Kidney (tissue), 22 donors: ENCODE measurements at places on chromosomes 2 and 18.

- no peaks in the 10 kb centered on the region for H3K36me3 ChIP-seq
- no peaks in the 10 kb centered on the region for H3K27me3 ChIP-seq
- no peak for DNase-seq
- H3K4me1 ChIP-seq: no peaks in the 10 kb centered on the region
- no peak overlapping the region for H3K4me3 ChIP-seq
These were observed 508.2 kb downstream of the TNS1 start for GRCh38 chr2:217494557-217494956.

GRCh38 chr2:219225350-219225749 is 4.1 kb downstream of the ATG9A start:
- H3K27ac ChIP-seq: no peak overlapping the region
- DNase-seq: no peak
- no peak overlapping the region for H3K4me3 ChIP-seq
- no peaks in the 10 kb centered on the region for H3K27me3 ChIP-seq
- H3K36me3 ChIP-seq: peaks cover 11% of the 10 kb centered on the region

DNA sequence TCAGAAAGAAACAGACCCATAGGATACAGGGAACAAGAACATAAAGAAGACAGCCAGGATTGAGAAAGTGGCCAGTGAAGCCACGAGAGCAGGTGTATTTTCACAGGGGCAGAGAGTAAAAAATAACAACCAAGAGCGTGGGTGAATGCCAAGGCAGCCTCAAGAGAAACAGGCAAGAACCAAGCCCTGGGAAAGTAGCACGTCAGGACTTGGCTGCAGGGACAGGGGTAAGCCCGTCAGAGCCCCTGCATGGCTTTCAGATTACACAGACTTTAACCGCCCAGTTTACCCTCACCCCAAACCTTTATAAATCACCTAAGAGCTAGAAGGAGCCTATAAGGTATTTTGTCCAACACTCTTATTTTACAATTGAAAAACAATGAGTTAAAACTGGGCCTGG is 43.7 kb downstream of the ARL4C start:
- H3K36me3 ChIP-seq: no peaks in the 10 kb centered on the region
- H3K4me3 ChIP-seq: no peak overlapping the region
- peaks cover 2% of the 10 kb centered on the region for H3K4me1 ChIP-seq
- no peaks in the 10 kb centered on the region for H3K27me3 ChIP-seq
- H3K27ac ChIP-seq: no peak overlapping the region

DNA sequence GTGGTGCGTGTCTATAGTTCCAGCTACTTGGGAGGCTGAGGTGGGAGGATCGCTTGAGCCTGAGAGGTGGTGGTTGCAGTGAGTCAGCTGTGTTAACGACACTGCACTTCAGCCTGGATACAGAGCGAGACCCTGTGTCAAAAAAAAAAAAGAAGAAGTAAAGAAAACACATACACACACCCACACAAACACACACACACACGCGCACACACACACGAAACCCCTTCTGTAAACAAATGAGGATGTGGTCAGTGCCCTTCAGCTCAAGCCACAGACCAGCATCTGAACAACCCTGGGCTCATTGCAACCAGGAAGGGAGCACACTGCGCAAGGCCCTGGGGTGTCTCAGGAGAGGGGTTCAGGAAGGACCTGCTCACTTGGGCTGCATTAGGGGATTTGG is 47.9 kb upstream of the KCNF1 start:
- DNase-seq: no peak
- no peaks in the 10 kb centered on the region for H3K36me3 ChIP-seq
- H3K27ac ChIP-seq: no peak overlapping the region
- H3K4me1 ChIP-seq: peaks cover 5% of the 10 kb centered on the region
- H3K4me3 ChIP-seq: no peak overlapping the region

GRCh38 chr18:13271302-13271911 is 52.8 kb downstream of the LDLRAD4 start:
- no peaks in the 10 kb centered on the region for H3K36me3 ChIP-seq
- H3K4me3 ChIP-seq: no peak overlapping the region
- DNase-seq: no peak
- no peaks in the 10 kb centered on the region for H3K27me3 ChIP-seq

DNA sequence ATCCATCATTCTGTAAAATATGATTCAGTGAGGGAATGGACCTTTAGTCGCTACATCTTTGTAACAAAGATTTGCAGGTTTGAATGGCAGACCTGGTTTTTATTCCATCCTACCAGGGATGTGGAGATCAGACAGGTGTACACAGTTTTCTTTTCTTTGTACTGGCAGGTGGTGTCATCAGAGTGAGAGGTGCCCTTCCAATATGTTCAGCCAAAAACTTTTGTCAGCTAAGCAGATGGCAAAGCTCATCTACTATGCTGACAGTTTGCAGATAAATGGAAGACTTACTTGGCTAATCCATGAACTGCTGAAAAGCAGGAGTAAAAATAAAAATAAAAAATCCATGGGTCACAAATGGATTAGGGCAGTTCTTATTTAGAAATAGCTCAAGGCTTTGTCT is 185.5 kb upstream of the DOK6 start:
- DNase-seq: no peak
- H3K4me1 ChIP-seq: no peaks in the 10 kb centered on the region
- H3K27me3 ChIP-seq: no peaks in the 10 kb centered on the region

DNA sequence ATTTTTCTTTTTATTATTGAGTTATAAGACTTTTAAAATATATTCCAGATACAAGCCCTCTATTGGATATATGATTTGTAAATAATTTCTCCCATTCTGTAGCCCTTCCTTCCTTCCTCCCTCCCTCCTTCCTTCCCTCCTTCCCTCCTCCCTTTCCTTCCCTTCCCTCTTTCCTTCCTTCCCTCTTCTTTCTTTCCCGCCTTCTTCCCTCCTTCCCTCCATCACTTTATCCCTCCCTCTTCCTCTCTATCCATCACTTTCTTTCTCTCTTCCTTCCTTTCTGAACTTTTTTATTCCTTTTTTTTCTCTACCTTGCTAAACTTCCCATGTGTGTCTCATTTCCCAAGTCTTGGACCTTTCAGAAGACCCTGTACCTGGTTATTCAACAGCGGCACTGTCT is 45.5 kb upstream of the ELOA2 start:
- no peaks in the 10 kb centered on the region for H3K4me1 ChIP-seq
- no peak overlapping the region for H3K27ac ChIP-seq
- no peaks in the 10 kb centered on the region for H3K36me3 ChIP-seq
- H3K4me3 ChIP-seq: no peak overlapping the region

GRCh38 chr2:224591220-224591619 is 6.1 kb upstream of the CUL3 start:
- H3K36me3 ChIP-seq: no peaks in the 10 kb centered on the region
- H3K27me3 ChIP-seq: no peaks in the 10 kb centered on the region
- H3K4me3 ChIP-seq: no peak overlapping the region
- DNase-seq: no peak
- no peak overlapping the region for H3K27ac ChIP-seq
- no peaks in the 10 kb centered on the region for H3K4me1 ChIP-seq

DNA sequence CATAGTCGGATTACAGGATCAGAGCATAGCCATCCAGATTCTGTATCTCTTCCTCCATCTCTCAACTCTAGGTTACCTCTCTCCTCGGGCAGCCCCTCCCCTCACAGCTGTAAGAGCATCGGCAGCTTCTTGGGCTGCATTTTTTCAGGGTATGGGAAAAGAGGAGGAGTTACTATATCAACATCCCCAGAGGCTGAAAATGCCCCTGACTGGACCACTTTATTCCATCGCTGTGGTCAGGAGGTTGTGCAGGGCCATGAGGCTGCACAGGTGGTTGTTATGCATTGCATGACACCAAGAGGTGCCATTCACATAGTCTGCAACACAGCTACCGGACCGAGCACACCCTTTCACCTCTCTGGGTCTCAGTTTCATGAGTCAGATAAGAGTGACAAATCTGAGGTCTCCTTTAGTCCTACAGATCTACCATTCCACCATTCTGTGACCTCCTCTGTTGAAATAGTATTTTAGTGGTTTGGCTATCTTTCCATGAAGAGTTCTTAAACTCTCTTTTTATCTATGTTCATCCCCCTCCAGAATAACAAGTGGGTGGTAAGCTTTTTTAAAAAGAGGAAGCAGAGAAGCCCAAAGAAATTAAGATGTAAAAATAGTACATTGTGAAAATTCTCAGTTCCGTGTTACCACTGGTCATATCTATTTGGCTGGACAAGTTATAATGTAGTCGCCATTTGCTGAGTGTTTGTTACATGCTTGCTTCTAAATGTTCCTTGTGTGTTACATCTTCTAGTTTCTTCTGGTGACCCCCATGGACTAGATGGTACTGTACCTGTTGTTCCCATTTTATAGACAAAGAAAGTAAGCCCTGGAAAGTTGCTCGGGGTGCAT is 56.6 kb upstream of the SLC1A4 start:
- no peak overlapping the region for H3K27ac ChIP-seq
- H3K4me1 ChIP-seq: no peaks in the 10 kb centered on the region
- no peak overlapping the region for H3K4me3 ChIP-seq
- H3K27me3 ChIP-seq: no peaks in the 10 kb centered on the region
- DNase-seq: no peak

DNA sequence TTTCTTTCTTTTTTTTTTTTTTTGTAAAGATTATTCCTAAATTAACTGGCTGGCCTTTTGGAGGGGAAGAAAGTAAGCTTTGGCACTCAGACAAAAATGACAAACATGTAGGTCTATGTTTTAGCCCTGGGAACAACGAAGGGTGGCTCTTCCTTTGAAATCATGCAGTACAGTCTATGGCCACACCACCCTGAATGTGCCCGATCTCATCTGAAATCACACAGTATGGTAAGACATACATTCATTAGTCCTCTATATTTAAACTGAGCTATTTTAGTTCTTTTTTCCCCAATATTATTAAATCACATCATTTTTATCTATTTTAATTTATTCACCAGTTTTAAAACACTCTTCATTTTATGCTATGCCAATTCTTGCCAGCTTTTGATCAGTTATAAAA is 48.2 kb downstream of the PLA2R1 start:
- H3K4me3 ChIP-seq: no peak overlapping the region
- H3K27me3 ChIP-seq: no peaks in the 10 kb centered on the region
- DNase-seq: no peak

DNA sequence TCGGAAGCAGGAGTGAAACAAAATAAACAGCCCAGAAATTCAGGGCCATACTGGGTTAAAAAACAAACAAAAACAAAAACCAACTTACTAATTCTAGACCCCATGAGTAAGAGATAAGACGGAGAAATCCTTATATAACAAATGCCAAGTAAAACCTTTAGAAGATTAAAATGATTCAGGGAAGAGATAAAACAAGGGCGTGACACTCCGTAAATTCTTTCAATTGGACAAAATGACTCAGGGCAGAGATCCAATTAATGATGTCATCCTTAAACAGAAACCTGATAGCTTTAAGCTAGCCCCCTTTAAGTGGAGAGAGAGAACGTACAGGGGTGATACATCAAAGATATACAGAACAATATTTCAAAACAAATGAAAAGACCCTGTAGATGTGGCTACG is 317.4 kb downstream of the NBAS start:
- no peak overlapping the region for H3K27ac ChIP-seq
- H3K36me3 ChIP-seq: no peaks in the 10 kb centered on the region

DNA sequence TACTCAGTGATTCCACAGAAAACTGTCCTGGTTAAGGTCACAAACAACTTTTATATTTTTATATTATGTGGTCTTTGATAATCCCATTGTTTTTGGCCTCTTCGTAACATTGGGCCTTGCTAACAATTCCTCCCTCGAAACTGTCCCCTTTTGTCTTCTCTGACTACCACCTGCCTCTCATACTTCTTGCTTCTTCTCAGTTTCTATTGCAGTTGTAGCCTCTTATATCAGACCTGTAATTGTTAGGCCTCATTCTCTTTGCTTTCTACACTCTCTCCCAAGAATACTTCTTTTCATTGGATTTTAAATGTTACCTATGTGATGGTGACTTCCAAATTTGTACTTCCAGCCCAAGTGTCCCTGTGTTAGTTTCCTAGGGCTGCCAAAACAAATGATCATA is 44.7 kb downstream of the MC4R start:
- H3K27me3 ChIP-seq: no peaks in the 10 kb centered on the region
- no peaks in the 10 kb centered on the region for H3K36me3 ChIP-seq

- no peak overlapping the region for H3K4me3 ChIP-seq
- no peaks in the 10 kb centered on the region for H3K4me1 ChIP-seq
- H3K27me3 ChIP-seq: no peaks in the 10 kb centered on the region
- no peak for DNase-seq
- H3K27ac ChIP-seq: no peak overlapping the region
These were observed 466.7 kb upstream of the FSHR start for GRCh38 chr2:49621016-49621415.

DNA sequence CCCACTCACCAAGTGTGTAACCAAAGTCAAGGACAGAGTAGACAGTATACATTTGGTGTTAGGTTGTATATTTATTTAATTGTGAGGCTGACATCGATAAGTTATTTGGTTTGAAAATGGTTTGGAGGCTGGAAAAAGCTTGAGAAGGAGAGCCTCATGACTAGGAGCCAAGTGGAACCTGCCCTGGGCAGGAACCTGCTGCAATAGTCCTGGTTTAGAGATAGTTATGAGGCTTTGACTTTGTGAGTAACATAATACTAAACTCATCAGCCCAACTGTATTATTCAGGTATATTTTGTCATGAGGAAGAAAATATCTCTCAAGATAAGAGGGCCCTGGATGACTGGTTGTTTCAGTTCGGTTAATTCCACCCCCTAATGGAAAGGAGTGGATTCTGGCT is 234.3 kb upstream of the CYRIA start:
- DNase-seq: no peak
- no peak overlapping the region for H3K4me3 ChIP-seq
- H3K27ac ChIP-seq: no peak overlapping the region
- H3K36me3 ChIP-seq: no peaks in the 10 kb centered on the region
- H3K27me3 ChIP-seq: no peaks in the 10 kb centered on the region

DNA sequence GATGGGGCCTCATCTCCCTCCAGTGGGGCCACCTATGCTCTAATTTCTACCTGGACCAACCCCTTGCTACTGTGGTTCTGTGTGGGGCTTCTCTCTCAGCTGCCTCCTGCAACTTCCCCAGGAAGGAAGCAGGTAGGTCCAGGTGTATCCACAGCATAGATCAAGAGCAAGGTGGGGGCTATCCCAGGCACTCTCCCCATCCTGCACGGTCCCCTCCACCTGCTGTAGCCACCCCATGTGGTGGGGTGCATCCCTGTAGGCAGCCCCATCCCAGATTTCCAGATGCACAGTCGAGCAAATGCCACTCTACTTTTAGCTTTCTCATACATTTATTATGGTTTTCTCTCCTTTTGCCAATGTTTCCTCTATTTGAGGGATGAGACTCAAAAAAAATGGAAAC is 156.1 kb downstream of the FBXO15 start:
- no peaks in the 10 kb centered on the region for H3K4me1 ChIP-seq
- H3K36me3 ChIP-seq: no peaks in the 10 kb centered on the region
- no peak overlapping the region for H3K27ac ChIP-seq
- H3K4me3 ChIP-seq: no peak overlapping the region
- no peak for DNase-seq
